ENCODE measurements at places on chromosomes 3 and 15.

DNA sequence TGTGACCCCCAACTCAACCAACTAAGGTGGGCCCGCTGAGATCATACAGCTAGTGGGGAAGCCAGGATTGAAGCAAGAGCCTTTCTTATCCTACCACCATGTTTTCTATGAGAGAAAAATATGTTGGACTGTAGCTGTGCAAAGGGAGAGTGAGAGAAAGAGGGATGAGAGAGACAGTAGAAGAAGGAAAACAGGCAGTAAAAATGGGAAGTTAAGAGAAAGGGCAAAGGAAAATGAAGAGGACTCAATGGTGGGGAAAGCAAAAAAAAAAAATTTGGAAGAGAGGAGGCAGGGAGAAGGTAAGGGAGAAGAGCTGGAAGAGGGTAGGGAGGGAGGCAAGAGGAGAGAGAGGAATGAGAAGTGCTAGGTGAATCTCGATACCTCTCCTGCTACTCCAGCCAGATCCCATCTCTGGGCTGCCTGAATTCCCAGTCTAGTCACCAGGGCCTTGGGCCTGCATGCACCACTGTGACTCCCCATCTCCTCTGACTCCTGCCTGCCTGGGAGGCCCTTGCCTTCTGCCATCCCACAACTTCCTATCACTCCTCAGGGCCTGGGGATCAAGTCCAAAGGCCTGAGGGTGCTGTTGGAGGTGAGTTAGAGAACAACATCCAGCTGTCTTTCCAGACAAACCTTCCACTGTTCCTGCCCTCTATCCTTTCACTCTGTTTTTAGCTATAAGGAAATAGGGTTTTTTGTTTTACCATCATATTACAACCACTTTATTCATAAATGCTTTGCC is 15.7 kb downstream of the FAM81A start:
- no peak for DNase-seq

GRCh38 chr3:186921578-186921977 is 8.7 kb upstream of the ST6GAL1 start:
- no peak for DNase-seq

GRCh38 chr3:65130782-65131181 is 443.0 kb upstream of the ADAMTS9 start:
- DNase-seq, result no peak

DNA sequence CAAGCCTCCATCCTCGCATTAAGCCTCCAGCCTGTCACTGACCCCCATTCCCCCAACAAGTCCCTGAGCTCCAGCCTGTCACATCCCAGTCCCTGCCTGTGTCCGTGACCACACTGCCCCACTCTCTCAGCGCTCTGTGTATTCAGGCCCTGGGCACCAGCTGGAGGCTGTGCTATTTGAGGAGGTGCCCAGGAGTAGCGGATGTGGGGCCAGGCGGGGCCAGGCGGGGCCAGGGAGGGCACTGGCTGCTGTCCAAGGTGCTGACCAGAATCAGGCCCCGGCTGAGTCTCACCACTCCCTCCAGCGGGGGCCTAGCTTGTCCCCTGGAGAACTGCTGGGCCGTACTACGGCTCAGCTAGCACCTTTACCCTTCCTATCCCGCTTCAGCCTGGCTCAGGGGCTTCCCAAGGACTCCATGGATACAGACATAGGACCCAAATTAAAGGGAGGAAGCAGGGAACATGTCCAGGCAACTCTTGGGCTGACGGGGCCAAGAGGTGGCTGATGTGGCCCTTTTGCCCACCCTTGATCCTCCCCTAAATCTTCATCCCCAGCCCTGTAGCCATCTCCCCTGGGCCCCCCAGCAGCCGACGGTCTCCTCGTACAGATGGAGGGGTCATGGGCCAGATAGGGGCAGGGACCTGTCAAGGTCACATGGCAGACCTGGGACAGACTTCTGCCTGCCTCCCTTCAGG is 1.1 kb downstream of the HHATL start:
- peak; percentile 8 for DNase-seq

- DNase-seq, result peak; percentile 6
Observed at GRCh38 chr3:10602769-10603768, 97.7 kb upstream of the ATP2B2 start.

GRCh38 chr3:120645083-120645845 is 36.8 kb downstream of the HGD start:
- DNase-seq, result no peak

DNA sequence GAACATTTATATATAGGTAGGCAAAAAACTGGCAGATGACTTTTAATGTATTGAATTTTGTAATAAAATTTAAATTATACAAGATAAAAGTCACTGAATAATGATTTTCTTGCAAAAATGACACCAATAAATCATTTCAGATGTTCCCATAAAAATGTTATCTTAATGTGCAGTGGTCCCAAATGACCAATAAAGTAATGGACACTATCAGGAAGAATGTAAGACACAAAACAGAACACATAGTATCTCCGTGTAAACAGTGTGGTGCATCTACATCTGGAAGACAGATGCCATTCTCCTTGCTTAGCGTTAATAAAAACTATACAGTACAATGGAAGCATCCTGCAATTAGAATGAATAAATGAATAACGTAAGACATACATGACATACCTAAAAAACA is 41.5 kb downstream of the FGF7 start:
- no peak for DNase-seq

GRCh38 chr15:68683026-68683425 is 104.2 kb downstream of the CORO2B start:
- DNase-seq, result no peak

Data from stimulated activated CD8-positive, alpha-beta memory T cell treated with anti-CD3 and anti-CD28 coated beads, Interleukin-15, amount 100 ng/mL, for 24 hours (primary cell).